ENCODE measurements at places on chromosomes 7 and 10.
A peak's percentile ranks its signal among the peaks of the same experiment; 100 is the strongest.

GRCh38 chr10:13893926-13894325 is 307.2 kb downstream of the PRPF18 start:
- no peak for DNase-seq

- no peak for DNase-seq
Measured at GRCh38 chr10:29840516-29841276, 205.9 kb upstream of the SVIL start.

DNA sequence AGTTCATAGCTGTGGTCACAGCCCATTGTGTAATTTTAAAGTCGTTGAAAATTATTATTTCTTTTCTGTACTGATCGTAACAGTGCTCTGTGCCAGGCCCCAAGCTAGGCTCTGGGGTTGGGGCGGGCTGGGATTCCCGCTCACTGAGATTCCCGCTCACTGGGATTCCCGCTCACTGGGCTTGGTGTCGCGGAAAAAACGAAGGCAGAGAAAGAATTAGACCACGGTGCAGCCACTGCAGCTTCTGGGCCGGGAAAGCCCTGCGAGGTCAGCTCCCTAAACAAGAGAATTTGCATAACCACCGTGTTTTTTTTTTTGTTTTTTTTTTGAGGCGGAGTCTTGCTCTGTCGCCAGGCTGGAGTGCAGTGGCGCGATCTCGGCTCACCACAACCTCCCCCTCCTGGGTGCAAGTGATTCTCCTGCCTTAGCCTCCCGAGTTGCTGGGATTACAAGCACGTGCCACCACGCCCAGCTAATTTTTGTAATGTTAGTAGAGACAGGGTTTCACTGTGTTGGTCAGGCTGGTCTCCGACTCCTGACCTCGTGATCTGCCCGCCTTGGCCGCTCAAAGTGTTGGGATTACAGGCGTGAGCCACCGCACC is 31.2 kb downstream of the FOXK1 start:
- DNase-seq = no peak

GRCh38 chr10:30784897-30785605 is 155.5 kb upstream of the LYZL2 start:
- peak; percentile 38 for DNase-seq

- no peak for DNase-seq
Measured at GRCh38 chr10:59505926-59506325, 143.6 kb upstream of the FAM13C start.

GRCh38 chr7:40221836-40222235 is 87.0 kb downstream of the SUGCT start:
- DNase-seq = peak; percentile 99

DNA sequence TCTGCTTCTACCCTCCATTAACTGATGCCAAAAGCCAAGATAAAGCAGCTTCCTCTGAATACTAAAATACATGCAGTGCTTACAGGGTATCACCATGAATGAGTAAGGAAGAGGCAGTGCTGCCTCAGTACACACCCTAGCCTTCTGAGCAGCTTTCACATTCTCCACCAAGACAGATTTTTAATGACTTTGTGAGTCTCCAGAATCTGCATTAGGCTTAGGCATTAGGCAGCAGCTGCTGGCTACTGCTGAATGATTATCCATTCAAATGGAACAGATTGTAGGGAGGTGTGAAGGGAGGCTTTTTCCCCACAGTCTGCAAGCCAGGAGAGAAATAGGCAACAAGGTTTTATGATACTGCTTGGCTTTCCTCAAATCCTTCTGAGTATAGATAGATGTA is 1226.7 kb upstream of the LRRN3 start:
- DNase-seq = no peak

DNA sequence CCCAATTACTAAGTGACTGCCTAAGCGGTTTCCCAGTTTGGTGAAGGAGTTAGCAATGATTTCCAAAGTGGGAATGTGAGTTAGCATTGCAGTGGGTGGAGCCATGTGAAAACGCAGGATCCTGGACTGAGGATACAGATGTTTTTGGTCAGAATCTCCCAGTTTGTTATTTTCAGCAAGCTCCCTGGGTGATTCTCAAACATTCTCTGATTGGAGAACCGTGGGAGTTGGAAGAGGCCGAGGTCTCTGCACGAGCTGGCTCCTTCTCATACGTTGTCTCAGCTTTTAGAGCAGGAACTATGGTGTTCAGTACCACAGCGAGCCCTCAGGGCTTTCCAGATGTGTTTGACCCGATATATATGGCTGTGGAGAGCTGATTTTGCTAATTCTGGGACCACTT is 396.5 kb upstream of the NPVF start:
- no peak for DNase-seq

DNA sequence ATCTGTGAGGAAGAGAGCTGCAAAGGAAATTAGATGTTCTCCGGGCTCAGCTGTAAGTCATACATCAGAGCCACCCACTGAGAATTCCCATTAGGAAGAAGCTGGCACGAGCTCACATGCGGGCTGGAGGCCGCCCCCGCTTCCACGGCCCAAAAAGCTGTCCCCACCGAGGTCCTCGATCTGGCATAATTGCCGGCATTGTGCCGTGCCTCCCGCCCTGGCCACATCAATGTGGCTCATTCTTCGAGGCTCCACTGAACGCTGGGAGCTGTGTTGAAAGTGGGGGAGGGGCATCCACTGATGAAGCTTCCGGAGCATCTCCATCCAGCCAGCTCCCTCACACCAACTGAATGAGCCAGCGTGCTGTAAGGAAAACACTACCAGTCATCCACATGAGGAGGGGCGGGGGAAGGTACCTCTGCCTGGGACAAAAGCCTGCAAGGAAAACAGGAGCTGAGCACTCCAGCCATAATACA is 173.1 kb downstream of the PTPRN2 start:
- DNase-seq = no peak

GRCh38 chr10:86992456-86992855 is 24.2 kb downstream of the ADIRF start:
- DNase-seq = no peak

- DNase-seq = no peak
Measured at GRCh38 chr7:18387191-18387735, 108.3 kb upstream of the HDAC9 start.

- DNase-seq = no peak
Measured at GRCh38 chr7:41942468-41943093, 239.7 kb upstream of the INHBA start.

- no peak for DNase-seq
Measured at GRCh38 chr10:34294137-34294536, 521.0 kb downstream of the PARD3 start.

DNA sequence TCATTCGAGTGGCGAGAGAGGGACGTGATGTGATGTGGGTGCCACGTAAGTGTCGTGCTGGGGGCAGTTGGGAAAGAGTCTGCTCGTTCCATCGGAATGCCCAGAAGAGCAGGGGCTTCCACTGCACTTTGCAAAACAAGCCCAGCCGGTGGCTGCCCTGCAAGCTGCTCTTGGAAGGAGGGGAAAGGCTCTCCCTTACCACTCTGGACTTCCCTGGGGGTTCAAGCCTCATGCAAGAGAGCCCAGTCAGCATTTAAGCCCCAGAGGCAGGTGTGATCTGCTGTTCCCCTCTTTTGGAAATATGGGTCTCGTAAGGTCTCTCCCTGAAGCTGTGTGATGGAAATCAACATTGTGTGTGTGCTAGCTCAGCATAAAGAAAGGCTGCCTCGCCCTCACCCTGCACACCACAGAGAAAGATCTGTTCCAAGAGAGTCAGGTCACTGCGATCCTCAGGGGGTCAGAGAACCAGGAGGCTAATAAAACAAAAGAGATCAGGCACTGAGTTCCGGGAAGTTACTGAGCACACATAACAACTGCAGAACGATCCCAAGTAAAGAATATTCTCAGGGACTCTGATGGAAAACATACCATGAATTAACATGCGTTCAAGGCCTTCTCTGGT is 212.5 kb downstream of the ADAM12 start:
- DNase-seq = peak; percentile 55

DNA sequence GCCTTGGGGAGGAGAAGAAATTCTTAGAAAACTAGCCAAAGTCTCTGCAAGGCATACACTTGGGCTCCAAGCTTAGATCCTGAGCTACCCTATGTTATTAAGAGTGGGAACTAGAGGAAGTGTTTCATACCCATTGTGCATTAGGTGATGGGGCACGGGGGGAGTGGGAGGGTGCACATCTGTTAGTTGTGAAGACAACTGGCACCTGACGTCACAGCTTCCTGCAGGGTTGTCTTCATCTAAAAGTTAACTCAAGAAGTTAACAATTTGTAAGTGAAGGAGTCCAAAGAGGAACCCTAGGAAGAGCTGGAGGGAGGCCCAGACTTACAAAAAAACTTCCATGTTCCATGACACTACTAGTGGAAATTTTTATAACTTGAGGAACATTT is 158.1 kb downstream of the ADRA2A start:
- no peak for DNase-seq

GRCh38 chr10:119061926-119062325 is 18.7 kb downstream of the EIF3A start:
- DNase-seq = no peak

DNA sequence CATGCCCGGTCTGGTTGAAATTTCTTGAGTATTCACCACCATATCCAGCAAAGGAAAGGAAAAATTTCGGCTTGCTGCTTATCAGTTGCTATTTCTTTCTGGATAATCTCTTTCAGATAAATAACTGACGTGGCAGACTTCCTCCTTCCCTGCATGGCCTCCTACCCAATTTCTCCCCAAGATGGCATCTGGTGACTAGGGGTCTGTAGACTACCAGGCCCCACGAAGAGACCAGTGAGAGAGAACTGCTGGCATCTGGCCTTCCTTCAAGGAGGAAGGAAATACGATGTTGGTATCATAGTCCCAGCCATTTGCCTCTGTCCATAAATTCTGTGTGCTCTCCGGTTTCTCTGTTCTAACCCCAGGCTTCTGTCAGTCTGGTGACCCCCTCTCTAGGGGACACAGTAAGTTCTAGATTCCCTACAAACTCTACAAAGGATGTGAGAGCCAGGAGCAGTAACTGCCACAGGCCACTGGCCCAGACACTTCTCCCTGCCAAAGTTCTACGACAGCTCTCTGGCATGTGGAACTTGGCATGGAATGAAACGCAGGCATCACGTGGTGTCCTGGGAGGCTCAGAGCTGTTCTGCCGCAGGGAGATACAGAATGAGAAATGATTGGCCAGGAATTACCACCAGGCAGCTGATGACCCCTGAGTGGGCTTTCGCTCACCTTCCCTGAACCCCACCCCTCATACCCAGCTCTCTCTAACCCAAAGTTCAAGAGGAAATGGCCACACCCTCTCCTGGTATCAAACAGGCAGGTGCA is 30.0 kb upstream of the MSRB2 start:
- DNase-seq = peak; percentile 28

GRCh38 chr10:105650306-105650705 is 1009.2 kb downstream of the SORCS3 start:
- DNase-seq = no peak

DNA sequence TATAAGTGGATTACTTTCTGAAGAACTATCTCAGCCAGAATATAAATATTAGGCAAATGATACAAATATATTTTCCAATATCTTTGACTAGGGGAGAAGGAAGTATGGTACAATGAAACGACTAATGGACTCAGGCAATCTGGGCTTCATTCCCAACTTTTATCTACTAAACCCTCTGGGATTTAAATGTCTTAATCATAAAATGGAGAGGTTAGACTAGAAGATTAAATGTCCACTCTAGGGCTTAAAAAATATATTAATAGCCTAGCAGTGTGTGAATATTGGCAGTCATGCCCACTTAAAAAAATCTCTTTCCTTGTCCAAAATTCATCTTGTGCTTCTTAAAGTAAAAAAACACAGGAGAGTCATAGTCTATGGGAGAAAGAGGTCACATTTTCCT is 98.3 kb downstream of the CTTNBP2 start:
- DNase-seq = no peak

- peak; percentile 1 for DNase-seq
Measured at GRCh38 chr7:8481752-8482446, 48.5 kb downstream of the NXPH1 start.

- DNase-seq = no peak
Measured at GRCh38 chr10:2700626-2701305, 366.6 kb upstream of the PFKP start.

DNA sequence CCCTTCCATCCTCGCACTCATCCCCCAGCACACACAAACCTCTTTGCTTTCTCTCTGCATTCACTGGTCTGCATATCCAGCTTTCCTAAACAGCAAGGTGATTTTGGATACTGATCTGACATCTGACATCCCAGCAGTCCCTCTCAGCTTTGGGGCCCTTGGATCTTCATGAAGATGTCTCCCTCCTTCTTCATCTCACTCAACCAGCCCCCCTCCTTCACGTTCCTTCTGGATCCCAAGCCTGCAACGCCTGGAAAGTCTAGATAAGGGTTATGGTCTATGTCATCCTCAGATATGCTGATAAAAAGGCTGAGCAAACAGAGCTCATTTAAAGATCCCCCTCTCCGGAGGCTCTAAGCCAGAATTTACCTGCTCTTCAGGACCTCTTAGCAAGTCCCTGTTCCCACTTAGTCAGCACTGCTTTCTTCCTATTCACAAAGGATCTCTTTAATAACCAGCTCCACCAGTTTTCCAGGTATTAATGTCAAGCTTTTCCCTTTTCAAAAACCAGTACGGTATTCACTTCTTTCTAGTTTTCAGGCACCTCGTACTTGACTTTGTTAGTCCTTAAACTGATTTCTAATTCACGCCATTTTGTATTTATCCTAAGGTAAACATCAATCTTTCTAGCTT is 38.9 kb downstream of the CREB3L2 start:
- no peak for DNase-seq

DNA sequence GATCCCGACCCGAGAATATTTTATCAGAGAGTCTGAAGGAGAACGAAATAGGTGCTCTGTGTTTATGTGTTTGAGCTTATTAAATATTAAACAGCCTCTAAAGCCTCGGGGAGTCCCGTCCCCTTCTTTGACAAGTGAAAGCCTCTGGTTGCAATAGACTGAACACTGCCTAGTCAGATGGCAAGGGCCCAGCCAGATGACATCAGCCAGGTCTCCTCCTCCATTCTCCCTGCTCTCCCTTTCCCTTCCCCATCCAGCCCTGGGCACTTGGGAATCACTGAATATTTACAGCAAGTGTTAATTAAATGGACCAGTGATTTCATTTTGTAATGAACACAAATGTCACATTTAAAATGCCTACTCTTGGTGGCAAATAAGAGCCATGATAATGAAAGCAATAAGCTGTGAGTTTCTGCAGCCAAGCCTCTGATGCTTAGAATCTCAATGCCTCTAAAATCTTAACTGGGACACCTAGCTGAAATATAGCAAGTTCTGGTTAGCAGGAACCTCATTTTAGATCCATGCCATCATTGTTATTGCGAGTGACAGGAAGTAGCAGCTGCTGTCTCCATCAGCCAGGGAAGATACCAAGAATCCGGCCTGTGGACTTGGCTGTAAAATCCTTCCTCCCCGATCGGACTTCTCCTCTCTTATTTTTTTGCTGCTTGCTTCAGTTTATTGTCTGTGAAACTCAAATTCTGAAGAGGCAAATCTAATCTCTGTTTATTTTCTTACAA is 202.1 kb downstream of the PRPF18 start:
- no peak for DNase-seq

DNA sequence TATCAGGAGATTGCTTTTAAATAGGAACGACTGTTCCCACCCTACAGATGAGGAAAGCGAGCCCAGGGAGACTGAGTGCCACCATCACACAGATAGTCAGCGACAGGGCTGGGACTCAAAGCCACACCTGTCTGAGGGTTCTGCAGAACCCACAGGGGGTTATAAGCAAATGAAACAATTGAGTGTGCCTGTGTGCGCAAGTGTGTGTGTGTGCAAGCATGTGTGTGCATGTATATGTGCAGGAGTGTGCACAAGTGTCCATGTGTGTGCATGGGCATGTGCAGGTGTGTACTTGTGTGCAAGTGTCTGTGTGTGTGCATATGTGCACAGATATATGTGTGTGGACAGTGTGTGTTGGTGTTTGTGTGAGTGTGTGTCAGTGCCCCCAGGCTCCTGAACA is 280.2 kb downstream of the GRID1 start:
- no peak for DNase-seq

Measured in skeletal muscle cell (primary cell).